ENCODE measurements at places on chromosomes 2 and 18.

DNA sequence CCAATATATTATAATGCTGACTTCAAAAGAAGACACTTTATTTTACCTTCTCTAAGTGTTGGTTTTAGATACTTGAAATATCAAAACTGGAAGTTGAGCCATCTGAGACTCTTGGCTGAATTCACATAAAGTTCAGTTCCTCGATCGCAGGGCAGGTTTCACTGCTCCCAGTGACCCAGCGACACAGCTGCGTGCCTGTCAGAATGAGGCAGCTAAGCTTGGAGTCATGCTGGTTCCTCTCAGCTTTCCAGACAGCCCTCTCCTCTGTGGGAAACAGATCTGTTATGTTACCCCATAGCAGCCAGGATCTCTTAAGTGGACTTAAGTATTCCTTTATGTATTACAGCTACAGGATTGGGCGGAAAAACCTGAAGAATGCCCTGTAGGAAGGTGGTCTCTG lies 142.8 kb upstream of the ALPP start:
- DNase-seq = no peak

GRCh38 chr2:53067533-53067932 lies 700.1 kb upstream of the CHAC2 start:
- no peak for DNase-seq

DNA sequence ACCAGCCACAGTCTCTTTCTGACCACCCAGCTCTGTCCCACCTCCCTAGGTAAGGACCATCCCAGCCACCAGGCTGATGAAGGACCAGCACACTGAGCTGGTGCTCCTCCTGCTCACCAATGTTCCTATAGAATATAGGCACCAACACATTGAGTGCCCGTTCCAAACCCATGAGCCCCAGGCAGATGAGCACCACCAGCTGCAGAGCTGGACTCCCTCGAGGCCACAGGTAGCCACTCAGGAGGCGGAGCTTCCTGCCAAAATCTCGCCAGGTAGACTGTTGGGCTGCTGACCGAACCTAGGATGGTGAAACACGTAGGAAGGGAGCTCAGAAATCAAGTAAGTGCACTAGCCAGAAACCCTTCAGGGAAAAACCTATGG lies 2.2 kb downstream of the ABCB6 start:
- no peak for DNase-seq

DNA sequence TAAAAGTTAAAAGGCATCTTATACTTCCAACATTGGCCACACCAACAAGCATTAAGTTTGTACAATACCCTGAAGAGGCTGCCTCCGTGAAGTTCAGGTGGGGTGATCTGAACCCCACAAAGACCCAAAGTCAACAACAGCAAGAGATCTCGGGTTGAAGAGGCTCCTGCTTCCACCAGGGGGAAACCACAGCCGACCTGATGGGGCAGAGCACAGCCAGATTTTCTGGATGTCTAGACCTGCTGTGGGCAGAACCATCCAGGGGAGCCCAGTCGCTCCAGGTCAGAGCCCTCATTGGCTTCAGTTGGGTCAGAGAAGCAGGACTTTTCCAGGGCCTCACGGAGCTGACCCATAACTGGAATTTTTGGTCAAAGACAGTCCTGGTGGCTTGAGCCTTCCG lies 66.5 kb upstream of the ACKR3 start:
- DNase-seq = no peak

DNA sequence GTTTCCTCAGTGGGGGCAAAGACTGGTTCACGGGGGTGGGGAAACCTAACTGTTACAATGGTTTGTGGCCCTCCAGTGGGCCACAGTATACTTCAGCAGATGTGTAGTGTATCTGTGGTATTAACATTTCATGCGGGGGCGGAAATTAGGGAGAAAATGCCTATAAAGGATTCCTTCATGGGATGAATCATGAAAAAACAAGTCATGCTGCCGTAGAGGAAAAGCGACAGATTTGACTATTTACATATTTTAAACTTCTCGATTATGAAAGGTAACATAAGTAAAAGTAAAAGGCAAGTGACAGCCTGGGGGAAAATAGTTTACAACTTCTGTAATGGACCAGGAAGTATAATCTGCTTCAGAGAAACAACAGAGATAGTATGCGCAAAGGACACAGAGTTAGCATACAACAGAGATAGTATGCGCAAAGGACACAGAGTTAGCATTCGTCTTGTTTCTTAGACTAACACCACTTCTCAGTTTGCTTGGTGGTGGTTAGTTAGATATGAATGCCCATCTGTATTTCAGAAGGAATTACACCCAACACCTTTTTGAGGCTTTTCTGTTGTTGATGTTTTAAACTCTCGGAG lies 41.1 kb downstream of the MRPS9 start:
- DNase-seq = no peak

GRCh38 chr2:230520875-230521155 lies 104.8 kb downstream of the SP100 start:
- DNase-seq = no peak

GRCh38 chr2:59463426-59463825 lies 1090.0 kb downstream of the BCL11A start:
- DNase-seq = no peak

Measured in stimulated activated CD8-positive, alpha-beta memory T cell treated with anti-CD3 and anti-CD28 coated beads, Interleukin-7, amount 100 ng/mL, for 24 hours (primary cell).